Fibroblast of skin of scalp (primary cell): ENCODE measurements at places on chromosomes 7 and 10.

DNA sequence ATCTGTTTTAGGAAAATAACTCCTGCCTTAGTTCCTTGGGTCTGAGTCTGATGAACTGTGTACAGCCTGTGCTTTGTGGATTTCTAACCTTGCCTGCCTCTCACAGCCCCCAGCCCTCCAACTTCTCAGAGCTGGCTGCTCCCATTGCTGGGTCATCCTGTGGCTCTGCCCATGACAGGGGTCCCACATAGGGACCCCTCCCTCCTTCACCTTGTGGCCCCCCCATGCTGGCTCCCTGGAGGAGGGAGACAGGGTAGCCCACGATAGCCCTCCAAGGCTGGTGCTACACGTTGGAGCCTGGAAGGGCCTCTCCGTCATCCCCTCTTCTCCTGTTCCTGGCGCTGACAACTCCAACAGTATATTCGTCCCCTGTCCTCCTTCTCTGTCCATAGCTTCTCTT lies 2.8 kb upstream of the DENND2A start:
- no peak for DNase-seq

GRCh38 chr7:128094686-128095085 lies 63.4 kb upstream of the LRRC4 start:
- DNase-seq, result no peak

DNA sequence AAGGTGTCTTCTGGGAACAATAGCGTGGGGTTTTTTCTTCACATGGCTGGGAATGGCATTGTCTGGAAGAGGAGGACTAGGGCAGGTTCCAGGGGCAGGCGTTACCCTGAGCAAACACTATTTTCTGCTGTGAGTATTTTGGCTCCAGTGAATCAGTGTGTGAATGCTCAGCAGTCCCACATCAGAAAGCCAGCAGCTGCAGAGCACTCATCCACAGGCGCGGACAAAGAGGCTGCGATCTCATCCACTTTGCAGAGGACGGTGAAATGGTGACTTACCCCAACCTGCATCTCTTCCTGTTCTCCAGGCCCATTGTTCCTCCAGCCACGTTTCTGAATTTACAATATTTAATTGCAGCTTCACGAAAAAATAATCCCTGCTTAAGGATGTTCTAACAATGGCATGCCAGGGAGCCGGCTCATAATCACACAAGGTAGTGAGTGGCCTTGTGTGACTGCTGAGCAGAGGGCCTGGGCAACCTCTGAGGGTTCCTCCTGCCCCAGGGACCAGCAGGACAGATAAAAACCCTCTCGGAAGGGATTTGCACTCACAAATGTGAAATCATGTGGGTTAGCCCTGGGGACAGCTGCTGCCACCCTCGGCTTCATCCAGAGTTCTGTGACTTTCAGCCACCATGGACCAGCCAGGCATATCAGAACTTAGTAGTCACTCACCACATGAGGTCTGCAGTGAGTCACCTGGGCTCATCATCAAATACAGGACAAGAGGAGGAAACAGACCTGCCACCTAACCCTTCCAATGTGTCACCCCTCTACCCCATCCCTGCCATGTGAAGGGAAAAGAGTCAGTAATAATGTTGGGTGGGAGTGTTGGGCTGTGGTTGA lies 65.0 kb upstream of the EN2 start:
- no peak for DNase-seq

DNA sequence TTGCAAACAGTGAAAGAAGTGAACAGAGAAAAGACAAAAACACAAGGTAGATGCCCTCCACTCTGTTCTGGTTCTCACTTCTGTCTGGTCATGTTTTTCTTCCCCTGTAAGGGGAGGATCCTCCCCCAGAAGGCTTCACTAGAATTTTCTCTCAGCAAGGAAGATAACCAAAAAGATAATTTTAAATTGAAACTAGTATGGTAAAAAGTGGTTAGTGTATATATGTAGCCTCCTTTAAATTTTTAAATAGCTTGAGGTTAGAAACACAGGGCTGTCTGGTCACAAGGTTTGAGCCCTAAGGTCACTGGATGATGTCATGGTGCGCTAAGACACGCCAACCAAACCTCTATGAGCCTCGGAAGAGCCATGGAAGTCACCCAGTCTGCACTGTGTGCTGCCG lies 5.6 kb upstream of the PKD1L1 start:
- DNase-seq, result no peak

GRCh38 chr7:77867537-77867865 lies 68.9 kb downstream of the PHTF2 start:
- peak; percentile 29 for DNase-seq

DNA sequence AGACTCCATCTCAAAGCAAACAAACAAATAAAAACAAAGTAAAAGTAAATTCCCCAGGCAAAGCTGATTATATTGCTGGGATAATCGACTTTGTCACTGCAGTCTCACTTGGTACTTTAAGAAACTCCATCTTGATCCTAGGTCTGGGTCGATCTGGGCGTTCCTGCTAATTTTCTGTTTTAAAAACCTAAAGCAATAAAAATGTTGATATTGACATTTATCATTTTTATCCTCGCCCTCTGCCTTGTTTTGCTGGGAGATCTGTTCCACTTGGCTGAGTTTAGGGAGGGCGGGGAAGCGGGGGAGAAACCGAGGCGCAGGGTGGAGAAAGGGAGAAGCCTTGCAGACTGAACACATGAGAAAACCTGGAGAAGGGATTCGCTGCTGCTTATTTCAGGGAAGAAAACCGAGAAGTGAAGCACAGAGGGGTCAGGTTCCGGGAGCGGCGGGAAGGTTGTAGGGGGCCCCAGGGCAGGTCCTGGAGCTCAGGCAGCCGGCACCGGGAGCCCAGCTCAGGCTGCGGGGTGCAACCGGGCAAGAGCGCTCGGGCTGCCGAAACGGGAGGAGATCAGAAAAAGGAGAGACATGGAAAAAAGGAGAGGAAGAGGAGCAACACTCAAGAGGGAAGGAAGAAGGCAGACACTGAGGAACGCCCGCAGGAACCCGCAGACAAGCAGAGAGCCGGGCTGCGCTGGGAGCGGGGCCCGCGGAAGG lies 27.3 kb upstream of the KMT2C start:
- peak; percentile 39 for DNase-seq

GRCh38 chr7:128082431-128082830 lies 51.2 kb upstream of the LRRC4 start:
- no peak for DNase-seq

DNA sequence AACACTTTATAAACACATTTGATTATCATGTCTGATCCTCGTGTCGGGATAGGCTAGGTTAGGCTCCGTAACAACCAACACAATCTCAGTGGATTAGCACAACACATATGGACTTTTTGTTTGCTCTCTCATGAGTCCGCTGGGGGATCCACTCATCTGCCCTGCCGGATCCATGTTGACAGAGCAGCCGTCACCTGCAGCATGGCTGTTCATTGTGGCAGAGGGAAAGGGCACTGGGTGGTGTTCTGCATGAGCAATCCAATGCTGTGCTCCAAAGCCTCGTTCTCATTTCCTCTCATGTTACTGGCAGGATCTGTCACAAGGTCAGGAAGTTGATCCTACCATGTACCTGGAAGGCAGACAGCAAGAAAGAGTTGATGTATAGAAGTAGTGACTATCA lies 62.5 kb upstream of the RAPGEF5 start:
- DNase-seq, result no peak

GRCh38 chr10:72297281-72297804 lies 23.6 kb downstream of the DDIT4 start:
- peak; percentile 98 for DNase-seq

- peak; percentile 60 for DNase-seq
These were observed 80.3 kb downstream of the LRRC17 start for GRCh38 chr7:102992938-102993717.

DNA sequence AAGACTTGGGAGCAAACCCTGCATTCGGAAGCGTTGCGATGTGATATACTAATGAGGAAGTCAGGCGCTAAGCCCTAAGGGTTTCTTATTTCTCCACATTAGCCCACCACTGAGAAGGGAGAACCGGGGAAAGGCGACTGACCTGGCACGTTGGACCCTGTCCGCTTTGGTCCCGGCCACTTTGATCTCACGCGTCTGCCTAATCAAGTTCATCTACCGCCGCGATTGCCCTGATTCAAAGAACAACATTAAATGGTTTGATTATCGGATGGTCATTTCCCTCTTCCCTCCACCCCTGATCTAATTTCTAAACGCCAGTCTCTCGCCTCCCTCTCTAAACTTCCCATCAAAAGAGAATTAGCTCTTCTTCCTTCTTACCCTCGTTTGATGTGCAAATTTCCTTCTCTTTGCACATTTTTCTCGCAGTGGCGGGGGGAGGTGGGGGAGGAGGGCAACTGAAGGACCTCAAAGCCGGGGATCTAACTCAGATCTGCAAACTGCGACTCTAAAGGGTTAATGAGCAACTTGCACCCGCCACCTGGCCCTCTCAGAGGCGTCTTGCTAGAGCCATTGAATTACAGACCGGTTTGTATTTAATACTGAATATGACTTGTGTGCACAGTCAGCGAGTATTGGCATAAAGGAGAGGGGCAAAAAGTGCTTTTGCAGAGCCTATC lies 687 bp upstream of the DKK1 start:
- DNase-seq, result no peak

DNA sequence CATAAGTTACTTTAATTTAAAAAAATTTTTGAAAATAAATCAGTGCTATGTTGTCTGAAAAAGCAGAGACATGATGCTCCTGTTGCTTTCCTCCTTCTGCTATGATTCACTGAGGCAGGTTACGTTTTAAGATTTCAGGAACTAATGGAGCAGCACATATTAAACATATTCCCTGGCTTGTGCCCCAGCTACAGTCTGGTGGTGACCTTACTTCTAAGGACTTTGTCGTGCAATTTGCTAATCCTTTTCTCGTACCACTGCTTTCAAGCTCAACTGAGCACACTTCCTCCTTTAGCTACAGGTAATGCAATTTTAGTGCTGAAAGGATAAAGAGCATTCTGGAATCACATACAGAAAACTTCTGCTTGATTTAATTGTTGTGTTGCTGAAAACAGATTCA lies 16.2 kb upstream of the PRR15 start:
- DNase-seq, result no peak

- no peak for DNase-seq
These were observed 48.9 kb downstream of the IRF5 start for GRCh38 chr7:128986609-128987008.

GRCh38 chr7:116524221-116524608 lies 621 bp upstream of the CAV1 start:
- no peak for DNase-seq

GRCh38 chr10:52677086-52677485 lies 95.5 kb downstream of the MBL2 start:
- DNase-seq, result peak; percentile 51

GRCh38 chr10:129973674-129974059 lies 9.6 kb upstream of the EBF3 start:
- no peak for DNase-seq

- DNase-seq, result peak; percentile 68
These were observed 20.5 kb downstream of the STRA8 start for GRCh38 chr7:135253851-135254771.

DNA sequence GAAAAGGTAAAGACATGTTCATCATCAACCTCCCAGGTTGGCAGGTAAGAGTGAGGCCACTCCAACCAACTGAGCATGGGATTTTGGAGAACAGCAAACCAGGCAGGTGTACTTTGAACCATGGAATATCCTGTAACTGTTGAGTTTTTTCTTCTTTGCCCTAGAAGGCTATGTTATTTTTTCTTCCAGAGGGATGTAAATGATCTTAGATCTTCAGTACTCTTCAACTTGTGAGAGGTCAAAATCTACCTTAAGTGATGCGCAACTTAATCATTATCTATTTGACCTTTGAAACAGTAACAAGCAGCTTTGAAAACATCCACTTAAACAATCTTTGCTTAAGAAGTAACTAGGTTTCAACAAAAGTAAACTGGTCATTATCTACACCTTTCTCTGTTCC lies at the start of gene CUBN:
Gene CUBN, minus strand, starts transcription at position 71 of the 400 bp plus-strand sequence. Its CDS starts 46 bp downstream, at position 25.
- DNase-seq, result no peak
